ENCODE measurements at places on chromosomes 12 and 14. TPM values are rescaled to one million over a fixed set of nuclear protein-coding genes. Genes with fewer than 3 reads are reported as not detected.

DNA sequence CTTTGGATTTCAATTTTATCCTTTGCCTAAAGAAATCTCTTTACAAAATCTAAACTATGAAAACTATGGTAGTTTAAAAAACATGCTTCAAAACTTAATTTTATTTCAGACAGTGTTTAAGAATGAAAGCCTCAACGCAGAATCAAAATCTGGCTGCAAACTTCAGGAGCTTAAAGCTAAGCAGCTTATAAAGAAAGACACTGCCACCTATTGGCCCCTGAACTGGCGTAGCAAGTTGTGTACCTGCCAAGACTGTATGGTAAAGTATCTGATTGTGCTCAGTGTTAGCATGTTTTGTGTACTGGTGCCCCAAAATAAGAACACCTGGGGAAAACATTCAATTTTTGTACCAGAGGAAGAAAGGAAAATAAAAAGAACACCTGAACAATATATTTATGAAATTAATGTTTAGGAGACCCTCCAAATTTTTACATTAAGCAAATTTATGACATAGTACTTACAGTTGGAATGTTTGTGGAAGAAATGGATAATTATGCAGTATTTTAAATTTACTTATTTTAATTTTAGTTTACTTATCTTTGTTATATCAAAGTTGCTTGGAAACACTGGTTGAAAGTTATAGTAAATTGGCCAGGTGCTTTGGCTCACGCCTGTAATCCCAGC, 12.2 kb downstream of the UBR7 start:
- DNase-seq, result peak; percentile 55

GRCh38 chr12:122022393-122023338, 982 bp downstream of the BCL7A start:
- peak; percentile 82 for DNase-seq

GRCh38 chr12:65414526-65414925, 136.0 kb downstream of the MSRB3 start:
- no peak for DNase-seq

GRCh38 chr14:64952598-64953309, 10.2 kb upstream of the GPX2 start:
- DNase-seq, result no peak

- DNase-seq, result no peak
Measured at GRCh38 chr14:35367056-35367372, 37.5 kb downstream of the NFKBIA start.

DNA sequence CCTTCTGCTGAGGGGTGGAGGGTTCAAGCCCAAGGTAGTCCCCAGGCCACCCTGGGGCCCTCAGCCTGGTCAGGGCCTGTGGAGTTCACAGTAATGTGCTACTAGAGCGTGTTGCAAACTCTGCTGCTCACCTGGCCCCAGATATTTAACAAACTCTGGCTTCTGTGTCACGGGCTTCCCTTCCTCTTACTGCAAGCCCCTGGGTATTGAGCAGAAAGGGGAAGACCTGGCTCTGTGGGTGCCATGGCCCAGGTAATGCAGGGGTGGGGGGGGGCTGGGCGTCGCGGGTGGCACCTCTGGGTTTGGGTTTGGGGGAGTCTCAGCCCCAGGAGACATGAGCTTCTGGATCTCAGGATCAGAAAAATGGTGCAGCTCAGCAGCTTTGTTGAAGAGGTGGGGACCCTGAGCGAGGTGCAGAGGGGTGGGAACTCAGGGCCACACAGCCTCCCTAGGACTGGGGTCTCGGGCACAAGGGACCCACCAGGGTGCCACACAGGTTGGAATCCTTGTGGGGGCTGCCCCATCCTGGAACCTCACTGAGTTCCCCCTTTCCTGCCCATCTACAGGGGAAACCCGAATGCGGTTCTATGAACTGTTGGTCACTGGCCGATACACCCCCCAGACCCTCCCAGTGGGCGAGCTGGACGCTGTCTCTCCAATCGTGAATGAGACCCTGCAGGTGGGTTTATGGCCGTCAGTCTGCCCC, 4.0 kb downstream of the SETD1B start:
- DNase-seq, result no peak

DNA sequence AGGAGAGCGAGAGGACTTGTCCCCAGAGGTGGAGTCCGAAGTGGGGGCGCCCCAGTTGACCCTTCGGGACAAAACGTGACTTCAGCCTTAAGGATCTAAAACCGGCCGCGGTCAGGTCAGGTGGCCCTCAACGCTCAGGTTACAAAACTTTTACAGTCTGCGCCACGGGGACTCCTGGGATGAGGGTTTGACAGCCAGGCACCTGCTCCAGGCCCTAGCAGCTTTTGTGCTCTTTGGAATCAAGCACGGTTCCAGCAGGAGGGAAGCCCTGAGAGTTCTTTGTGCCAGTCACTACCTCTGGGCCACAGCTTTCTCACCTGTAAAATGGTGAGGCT, 337 bp downstream of the ZC2HC1C start:
- DNase-seq, result no peak

DNA sequence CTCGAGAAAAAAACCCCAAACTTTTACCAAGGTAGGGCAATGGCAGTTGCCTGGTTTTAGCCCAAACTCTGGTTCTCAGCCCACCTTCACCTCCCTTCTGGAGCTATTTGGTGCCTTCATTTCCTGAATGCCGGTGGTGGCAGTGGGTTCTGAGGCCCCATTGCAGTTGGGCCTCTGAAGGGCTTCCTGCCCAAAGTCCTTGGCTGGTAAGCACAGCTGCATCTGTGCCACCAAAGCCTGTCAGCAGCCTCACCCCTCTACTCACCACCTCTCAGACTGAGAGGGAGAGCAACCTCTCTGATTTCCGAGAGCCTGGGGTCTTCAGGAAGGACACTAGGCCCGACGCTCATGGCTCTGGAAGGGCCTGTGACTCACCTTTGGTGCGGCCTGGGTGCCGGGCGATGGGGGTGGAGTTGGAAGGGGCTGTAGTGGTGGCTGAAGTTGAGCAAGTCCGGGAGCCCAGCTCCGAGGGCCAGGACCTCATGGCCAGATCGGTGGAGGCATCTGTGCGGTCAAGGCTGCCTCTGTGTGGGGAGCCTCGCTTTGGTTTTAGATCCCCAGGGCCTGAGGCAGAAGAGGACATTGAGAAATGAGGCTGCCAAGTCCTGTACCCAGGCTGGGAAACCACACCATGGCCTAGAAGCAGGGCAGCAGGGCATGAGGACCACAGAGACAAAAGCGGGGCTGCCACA, 38.6 kb upstream of the GPR68 start:
- no peak for DNase-seq

DNA sequence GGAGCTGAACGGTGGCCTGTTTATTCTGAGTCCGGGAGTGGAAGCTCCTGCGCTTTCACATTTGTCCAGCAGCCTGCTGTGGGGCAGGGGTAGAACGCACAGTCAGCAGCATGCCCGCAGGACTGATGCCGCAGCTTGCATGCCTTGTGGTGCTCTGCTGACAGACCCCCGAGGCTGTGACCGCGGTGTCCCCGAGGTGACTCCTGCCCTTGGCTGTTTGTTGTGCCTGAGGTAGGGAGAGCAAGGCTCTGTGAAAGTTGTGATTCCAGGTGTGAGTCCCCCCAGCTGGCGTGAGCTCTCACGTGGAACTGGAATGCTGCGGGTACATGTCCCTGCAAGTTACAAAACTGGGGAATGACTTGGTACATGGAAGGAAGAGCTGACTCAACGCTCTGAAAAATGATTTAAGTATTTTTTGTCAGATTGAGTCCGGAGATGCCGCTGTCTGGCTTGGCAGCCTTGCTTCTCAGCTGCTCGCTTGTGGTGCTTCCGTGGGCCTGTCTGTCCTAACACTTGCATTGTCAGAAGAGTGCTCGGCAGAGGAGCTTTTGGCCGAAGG, 18.1 kb downstream of the MLXIP start:
- DNase-seq, result no peak

DNA sequence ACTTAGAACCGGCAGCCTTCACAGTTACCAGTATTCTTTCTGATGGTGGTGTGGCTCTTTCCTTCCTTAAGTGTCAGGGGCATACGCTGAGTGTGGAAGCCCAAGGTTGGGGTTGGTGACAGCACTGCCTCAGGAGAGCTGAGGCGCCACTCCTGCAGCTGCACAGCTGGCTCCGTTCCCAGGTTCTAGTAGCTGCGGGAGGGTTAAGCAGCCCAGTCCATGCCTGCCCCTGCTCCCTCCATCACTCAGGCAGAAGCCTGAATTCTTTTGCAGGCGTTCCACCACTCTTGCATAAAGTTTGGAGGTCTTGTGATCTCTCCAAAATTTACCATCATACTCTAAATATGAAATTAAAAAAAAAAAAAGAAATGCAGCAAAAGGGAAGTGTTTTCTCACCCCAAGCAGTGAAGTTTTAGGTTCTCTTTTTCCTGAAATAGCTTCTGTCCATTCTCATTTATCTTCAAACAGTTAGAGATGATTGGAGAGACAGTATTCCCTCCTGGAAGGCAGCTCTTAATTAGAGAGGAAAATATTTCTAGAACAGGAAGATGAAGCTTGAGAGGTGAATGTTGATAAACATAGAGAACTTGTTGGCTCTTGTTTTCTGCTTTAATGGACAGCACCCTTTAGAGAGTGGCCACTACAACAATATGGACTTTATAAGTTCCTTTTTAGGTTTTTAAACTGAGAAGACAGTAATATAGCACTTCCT, 136.1 kb downstream of the FGD4 start:
- DNase-seq, result peak; percentile 81

- no peak for DNase-seq
Measured at GRCh38 chr12:2613326-2614073, 181.3 kb upstream of the FKBP4 start.

DNA sequence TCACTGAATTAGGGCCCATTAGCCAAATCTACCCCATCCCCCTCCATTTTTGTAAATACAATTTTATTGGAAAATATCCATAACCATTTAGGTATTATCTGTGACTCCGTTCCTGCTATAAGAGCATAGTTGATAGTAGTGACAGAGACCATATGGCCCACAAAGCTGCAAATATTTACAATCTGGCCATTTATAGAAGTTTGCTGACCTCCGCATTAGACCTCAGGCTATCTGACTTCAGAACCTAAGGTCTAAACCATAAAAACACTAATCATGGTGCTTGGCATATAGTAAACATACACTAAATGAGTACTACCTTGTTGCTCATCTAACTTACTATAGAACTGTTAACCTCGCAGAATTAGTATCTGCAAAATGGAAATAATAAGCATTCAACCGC, 124.8 kb downstream of the NPAS3 start:
- DNase-seq, result peak; percentile 11

GRIP1 gene
- 0.03 TPM for polyA plus RNA-seq

CLEC14A gene
- not detected for polyA plus RNA-seq

TAS2R31 gene
- polyA plus RNA-seq, result 0.16 TPM

BICD1 gene
- polyA plus RNA-seq, result 13.2 TPM

SRRM4 gene
- 0.05 TPM for polyA plus RNA-seq

TCL1A gene
- not detected for polyA plus RNA-seq

KIF26A gene
- 1.4 TPM for polyA plus RNA-seq
